ENCODE measurements at places on chromosomes 16 and 17. TPM values are rescaled to one million over a fixed set of nuclear protein-coding genes. Genes with fewer than 3 reads are reported as not detected.

The KRT39 gene
- not detected for total RNA-seq

The ATP2A3 gene
- total RNA-seq = not detected

The MTHFSD gene
- 19.6 TPM for total RNA-seq

The CNTNAP1 gene
- 30.2 TPM for total RNA-seq

The ALOXE3 gene
- total RNA-seq = under 0.01 TPM

The MT1F gene
- total RNA-seq = 0.33 TPM

The CES5A gene
- total RNA-seq = not detected

The TBC1D3B gene
- total RNA-seq = 0.86 TPM

The FOXO3B gene
- 5.6 TPM for total RNA-seq

The TBC1D3I gene
- 0.57 TPM for total RNA-seq

The ZFP3 gene
- total RNA-seq = 2.0 TPM

The EPN3 gene
- not detected for total RNA-seq

The ATP2A1 gene
- 0.19 TPM for total RNA-seq

The DHRS7C gene
- total RNA-seq = not detected

The DNAH17 gene
- total RNA-seq = not detected

The PRSS33 gene
- not detected for total RNA-seq
